Adrenal gland (tissue), 19 donors: ENCODE measurements at places on chromosomes 4 and X. TPM values are rescaled to one million over a fixed set of nuclear protein-coding genes. Genes with fewer than 3 reads are reported as not detected.
A peak's percentile ranks its signal among the peaks of the same experiment; 100 is the strongest.

DNA sequence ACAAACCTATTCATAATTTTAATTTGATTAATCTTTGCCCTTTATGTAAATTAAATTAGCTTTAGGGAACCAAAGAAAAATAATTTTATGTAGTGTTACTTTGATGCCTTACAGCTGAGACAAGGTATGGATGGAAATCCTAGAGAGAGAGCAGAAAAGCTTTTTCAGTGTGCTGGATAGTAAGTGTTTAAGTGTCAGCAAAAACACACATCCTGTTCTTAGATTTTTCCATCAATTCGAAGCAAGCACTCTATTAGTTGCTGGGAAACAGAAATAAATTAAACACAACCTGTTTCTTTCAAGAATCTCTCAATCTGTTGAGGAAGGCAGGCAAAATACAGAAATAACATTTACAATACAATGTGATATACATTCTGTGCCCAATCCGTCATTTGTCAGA is 327.8 kb downstream of the GALNTL6 start:
- no peak for DNase-seq

- DNase-seq: peak; percentile 32
These were observed 26.5 kb downstream of the ZNF81 start for GRCh38 chrX:47863187-47863586.

DNA sequence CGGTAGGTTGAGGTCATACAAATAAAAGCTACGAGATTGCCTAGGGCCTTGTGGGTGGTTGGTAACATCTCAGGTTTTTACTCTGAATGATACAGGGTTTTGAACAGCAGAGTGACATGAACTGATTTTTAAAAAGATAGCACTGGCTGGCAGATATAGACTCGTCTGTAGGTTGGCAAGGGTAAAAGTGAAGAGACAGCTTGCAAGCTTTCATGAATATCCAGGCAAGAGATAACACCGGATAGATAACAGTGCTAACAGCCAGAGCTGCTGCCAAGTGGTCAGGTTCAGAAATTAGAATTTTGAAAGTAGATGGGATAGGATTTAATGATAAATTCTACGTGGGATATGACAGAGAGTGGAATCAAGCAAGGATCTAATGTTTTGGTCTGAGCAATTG is 299.7 kb upstream of the AADAT start:
- DNase-seq: no peak

- no peak for DNase-seq
These were observed 88.8 kb downstream of the CHST7 start for GRCh38 chrX:46662188-46662958.

GRCh38 chr4:148214529-148215166 is 227.6 kb downstream of the NR3C2 start:
- peak; percentile 76 for DNase-seq

Gene ASB9
- polyA plus RNA-seq: 1.5 TPM

Gene C1QTNF7
- 1.0 TPM for polyA plus RNA-seq

Gene SHROOM4
- polyA plus RNA-seq: 3.7 TPM

Gene CXCL13
- 0.88 TPM for polyA plus RNA-seq

Gene MAGEC3
- polyA plus RNA-seq: not detected
